ENCODE measurements at places on chromosomes 4 and X. TPM values are rescaled to one million over a fixed set of nuclear protein-coding genes. Genes with fewer than 3 reads are reported as not detected.

DNA sequence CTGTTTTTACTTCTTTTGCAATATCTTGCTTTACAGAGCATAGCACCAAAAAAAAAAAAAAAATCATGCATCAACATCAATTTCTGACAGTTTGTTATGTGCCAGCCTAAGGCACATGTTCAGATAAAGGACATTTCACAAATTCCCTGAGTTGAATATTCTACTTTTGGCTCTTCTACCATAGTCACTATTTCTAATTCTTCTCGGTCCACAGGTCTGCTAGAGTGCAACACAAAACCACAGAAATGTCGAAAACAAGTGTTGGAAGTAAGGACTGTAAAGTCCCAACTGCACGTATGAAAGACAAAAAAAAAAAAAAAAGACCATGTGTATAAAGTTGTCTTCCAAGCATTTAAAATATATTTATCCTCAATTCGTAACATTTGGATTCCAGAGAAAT, 494.2 kb upstream of the INTU start:
- DNase-seq, result no peak

Gene AKAP17A
- total RNA-seq, result 38.0 TPM

- DNase-seq, result no peak
These were observed 1.8 kb upstream of the FRMPD3 start for GRCh38 chrX:107447642-107448041.

Gene FLNA
- total RNA-seq, result 4,327 TPM

Gene ASMT
- total RNA-seq, result not detected

Gene LDB2
- 1.5 TPM for total RNA-seq

Gene TBCK
- total RNA-seq, result 28.2 TPM

DNA sequence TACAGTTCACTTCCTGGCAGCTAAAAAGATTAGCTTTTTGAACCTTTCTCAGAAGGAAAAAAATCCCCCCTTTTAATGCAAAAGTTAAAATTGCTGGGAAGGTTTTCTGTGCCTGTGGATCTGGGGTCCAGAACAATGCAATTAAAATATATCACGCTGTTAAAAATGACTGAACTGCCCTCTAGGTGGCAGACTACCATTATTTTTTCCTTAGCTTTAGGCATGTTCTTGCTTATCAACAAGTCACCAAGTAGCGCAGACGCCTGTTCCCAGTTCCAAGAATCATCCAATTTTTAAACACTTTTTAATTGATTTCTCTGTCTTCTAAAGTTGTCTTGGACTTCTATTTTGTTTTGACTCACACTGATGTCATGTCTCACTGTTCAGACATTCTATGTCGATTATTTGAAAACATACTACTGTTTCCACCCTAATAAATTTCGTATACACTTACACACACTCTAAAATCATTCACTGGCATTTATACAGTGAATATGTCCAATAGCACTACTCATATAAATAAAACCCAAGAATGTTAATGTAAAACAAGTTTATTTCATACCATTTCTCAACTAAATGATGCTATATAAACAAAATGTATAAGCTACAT, 661.6 kb downstream of the RAPGEF2 start:
- DNase-seq, result no peak

GRCh38 chr4:56630876-56631666, 50.0 kb downstream of the HOPX start:
- no peak for DNase-seq

GRCh38 chr4:164320847-164321246, 433.1 kb upstream of the SMIM31 start:
- DNase-seq, result no peak

Gene TFE3
- 42.5 TPM for total RNA-seq

DNA sequence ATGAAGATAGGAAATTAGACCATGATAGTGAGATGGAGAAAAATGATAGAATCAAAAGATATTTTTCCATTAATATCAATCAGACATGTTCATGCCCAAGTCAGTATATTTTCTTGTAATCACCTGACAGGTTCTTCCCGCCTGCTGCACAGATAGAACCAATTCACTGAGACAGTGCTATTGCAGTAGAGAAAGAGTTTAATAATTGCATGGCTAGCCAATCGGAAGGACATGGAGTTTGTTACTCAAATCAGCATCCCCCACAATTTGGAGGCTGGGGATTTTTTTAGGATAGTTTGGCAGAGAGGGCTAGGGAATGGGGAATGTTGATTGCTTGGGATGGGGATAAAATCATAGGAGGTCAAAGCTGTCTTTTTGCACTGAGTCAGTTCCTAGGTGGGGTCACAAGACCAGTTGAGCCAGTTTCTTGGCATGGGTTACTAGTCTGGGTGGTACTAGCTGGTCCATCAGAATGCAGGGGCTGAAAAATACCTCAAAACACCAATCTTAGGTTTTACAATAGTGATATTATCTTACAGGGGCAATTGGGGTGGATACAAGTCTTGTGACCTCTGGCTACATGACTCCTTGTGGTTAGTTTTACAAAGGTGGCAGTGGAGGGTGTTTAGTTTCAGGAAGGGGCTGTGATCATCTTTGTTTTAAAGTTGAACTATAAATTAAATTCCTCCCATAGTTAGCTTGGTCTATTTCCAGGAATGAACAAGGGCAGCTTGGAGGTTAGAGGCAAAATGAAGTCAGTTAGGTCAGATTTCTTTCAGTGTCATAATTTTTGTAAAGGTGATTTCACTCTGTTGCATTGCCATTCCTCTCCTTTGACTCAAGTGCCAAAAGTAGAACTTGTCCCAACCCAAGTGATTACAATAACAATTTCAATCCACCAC, 100.3 kb upstream of the PDE5A start:
- no peak for DNase-seq

- no peak for DNase-seq
These were observed 58.1 kb downstream of the FAM114A1 start for GRCh38 chr4:38925492-38926413.

Gene COL25A1
- 0.45 TPM for total RNA-seq

DNA sequence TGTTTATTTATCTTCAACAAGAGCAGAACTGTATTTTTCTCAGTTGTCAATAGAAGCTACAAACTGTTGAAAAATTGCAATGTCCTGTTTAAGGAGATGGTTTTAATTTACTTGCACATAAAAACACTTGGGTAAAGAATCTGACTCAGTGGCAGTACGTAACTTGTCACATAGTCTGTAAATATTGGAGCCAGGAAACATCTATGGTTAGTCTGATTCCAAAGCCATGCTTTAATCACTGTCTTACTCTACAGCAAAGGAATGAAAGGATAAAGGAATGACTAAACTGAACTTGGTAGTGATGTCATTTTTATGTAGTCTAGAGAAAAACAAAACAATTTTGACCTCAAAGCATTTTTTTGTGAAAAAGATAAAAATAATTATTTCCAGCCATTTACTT, 537.2 kb downstream of the STIM2 start:
- no peak for DNase-seq

DNA sequence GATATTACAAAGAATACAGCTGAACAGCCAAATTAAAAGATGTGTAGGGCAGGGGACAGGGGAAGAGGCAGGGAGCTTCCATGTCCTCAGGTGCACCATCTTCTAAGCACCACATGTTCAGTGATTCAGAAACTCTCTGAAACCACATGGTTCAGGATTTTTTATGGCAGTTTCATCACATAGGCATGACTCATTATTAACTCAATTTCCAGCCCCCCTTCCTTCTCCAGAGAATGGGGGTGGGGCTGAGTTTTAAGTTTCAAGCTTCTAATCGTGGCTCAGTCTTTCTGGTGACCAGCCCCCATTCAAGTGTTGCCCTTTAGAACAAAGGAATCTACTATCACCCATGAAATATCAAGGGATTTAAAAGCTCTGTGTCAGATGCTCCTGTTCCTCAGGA, 317.8 kb upstream of the GALNT7 start:
- DNase-seq, result no peak

- no peak for DNase-seq
These were observed 1343.8 kb upstream of the IGFBP7 start for GRCh38 chr4:58453956-58454355.

- no peak for DNase-seq
These were observed 308.4 kb upstream of the DIAPH2 start for GRCh38 chrX:96376266-96376665.

GRCh38 chr4:128308986-128309385, 21.4 kb upstream of the PGRMC2 start:
- no peak for DNase-seq

DNA sequence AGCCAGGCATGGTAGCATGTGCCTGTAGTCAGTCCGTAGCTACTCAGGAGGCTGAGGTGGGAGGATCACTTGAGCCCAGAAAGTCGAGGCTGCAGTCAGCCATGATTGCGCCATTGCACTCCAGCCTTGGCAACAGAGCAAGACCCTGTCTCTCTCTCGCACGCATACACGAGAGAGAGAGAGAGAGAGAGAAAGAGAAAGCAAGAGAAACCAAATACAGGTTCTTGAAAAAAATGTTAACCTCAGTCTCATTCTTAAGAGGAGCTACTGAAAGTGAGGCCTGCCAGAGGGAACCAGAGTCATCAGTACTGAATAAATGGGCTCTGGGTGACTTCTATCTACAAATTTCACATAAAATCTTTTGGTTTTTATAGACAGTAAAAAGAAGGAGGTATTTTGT, 42.9 kb downstream of the KIAA0232 start:
- DNase-seq, result no peak

Gene SMIM10L2A
- 0.40 TPM for total RNA-seq

DNA sequence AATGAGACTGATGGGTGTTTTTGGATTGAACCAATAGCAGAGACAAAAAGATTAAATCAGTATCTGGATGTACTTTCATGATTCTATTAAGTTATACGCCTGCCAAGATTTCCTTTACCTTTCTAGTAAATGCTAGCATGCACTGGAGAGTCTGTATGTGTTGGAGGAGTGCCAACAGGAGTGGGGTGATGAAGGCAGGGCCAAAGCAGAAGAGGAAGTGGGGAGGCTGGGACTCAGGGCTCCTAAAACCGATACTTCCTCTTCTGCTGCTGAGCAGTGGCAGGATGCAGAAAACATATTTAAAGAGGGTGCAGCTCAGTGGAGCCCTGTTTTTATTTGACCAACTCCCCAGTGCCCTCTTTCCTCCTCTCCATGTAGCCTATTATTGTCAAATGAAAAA, 5.6 kb downstream of the CYSLTR1 start:
- DNase-seq, result no peak

Gene NPY1R
- 0.22 TPM for total RNA-seq

Gene CCDC110
- total RNA-seq, result 3.7 TPM

Gene RTL3
- total RNA-seq, result 0.28 TPM

DNA sequence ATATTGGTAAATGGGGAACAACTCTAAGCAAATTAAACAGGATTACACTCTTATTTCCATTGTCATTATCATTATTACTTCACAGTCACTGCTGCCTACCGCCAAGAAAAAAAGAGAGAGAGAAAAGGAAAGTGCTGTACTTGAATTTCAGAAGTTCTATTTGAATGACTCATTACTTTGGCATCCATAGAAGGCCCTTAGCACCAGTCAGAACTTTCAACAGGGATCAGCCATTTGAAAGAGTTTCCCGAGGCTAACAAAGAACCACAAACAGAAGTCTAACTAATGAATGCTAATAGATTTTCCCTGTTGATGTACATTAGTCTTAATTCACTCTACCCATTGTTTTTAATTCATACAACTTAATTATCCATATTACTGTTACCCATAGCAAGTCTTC, 116.3 kb downstream of the SHROOM4 start:
- no peak for DNase-seq

DNA sequence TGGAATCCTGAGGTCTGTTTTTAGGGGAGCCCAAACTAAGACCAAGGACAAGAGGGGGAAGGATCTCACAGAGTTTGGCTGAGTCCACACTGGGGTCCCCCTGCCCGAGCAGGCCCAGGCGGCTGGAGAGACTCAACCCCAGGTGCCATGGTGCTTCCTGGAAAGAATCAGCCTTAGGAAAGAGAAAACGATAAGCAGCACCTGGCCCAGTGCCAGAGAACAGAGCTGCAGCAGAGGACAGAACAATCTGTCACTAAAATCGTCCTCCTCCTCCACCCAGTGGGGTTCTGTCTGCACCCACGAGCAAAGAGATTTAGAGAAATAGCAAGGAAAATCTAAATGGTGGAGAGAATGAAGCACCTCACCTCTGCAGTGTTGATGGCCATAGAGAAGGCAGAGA, 470.5 kb downstream of the BCOR start:
- no peak for DNase-seq

Gene DGKK
- not detected for total RNA-seq

DNA sequence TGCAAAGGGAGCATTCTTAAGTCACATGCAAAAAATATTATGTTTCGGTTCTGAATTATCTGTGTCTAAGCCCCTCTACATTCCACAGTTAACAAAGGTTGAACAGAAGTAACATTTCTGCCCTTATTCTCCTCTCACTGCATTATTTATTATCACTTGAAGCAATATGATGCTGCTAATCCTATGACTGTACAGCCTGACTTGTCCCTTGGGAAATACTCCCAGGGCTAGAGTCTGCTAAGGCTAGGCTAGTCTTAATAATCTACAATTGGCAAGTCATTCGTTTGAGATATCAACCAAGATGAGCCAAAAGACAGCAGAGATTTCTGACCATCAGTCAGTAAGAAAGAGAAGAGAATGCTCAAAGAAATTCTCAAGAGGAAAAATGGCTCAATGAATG, 226.9 kb upstream of the HCCS start:
- no peak for DNase-seq

DNA sequence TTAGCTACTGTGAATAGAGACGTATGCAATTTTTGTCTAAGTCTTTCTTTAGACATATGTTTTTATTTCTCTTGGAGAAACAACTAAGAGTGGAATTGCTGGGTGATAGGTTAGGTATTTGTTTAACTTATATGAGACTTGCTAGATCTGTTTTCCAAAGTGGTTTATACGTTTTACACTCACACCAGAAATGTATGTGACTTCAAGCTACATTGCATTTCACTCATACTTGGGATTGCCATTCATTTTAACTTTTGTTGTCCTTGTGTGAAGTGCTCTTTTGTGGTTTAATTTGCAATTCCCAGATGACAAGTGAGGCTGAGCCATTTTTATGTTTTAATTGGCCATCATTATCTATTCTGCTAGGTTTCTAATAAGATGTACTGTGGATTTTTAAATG, 817.2 kb downstream of the GLUD2 start:
- DNase-seq, result no peak

Gene PDE6B
- total RNA-seq, result 2.3 TPM

DNA sequence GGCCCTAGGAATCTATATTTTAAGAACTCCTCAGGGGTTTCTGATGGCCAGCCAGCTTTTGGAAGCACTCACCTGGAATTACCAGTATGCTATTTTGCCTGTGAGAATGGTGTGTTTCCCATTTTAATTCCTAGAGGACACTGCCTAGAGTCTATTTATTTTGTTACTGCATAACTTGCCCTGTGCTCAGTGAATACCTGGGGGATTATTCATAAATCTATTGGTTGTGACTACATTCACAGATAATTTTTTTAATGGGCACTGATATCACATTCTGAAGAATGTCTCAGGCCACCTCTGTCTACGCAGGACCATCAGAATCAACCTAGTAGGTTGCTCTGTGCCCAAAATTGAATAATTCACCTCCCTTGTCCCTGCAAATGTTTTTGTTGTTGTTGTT, 6.7 kb downstream of the ARL13A start:
- no peak for DNase-seq

GRCh38 chrX:152479525-152479924, 28.4 kb upstream of the GABRA3 start:
- DNase-seq, result no peak

- DNase-seq, result no peak
These were observed 12.4 kb downstream of the NSD2 start for GRCh38 chr4:1883583-1883982.
